ENCODE measurements at places on chromosomes 12 and 14.

- no peaks in the 10 kb centered on the region for H3K27me3 ChIP-seq
- H3K4me3 ChIP-seq = no peak overlapping the region
- H3K27ac ChIP-seq = no peak overlapping the region
- no peaks in the 10 kb centered on the region for H3K36me3 ChIP-seq
These were observed 114.5 kb upstream of the RTL1 start for GRCh38 chr14:101017806-101018560.

- no peak for DNase-seq
- H3K27ac ChIP-seq = no peak overlapping the region
- no peaks in the 10 kb centered on the region for H3K36me3 ChIP-seq
- no peaks in the 10 kb centered on the region for H3K27me3 ChIP-seq
- H3K4me1 ChIP-seq = no peaks in the 10 kb centered on the region
These were observed 1377.5 kb upstream of the FLRT2 start for GRCh38 chr14:84152452-84152851.

GRCh38 chr14:95663226-95663797 is 22.9 kb upstream of the TCL1B start:
- no peaks in the 10 kb centered on the region for H3K4me1 ChIP-seq
- H3K27me3 ChIP-seq = no peaks in the 10 kb centered on the region
- H3K4me3 ChIP-seq = no peak overlapping the region
- H3K36me3 ChIP-seq = no peaks in the 10 kb centered on the region

DNA sequence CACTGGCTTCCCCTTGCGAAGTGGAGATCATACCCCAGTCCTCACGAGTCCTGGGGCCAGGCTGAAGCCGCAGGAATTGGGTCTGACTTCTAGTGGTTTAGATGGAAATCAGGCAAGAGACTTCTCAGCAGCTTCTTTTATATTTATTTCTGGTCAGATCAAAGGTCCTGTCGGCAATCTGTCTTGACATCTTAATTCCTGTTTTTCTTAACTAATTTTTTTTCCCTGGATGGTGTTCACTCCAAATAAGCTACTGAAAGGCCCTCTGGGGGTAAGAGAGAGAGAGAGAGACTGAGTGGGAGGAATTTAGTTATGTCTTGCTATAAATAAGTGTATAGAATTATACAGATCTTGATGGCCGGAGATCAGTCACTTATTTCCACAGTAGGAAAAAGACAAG is 698.7 kb upstream of the TBX3 start:
- H3K27me3 ChIP-seq = no peaks in the 10 kb centered on the region
- H3K4me3 ChIP-seq = no peak overlapping the region
- no peaks in the 10 kb centered on the region for H3K4me1 ChIP-seq
- H3K36me3 ChIP-seq = no peaks in the 10 kb centered on the region
- no peak overlapping the region for H3K27ac ChIP-seq

DNA sequence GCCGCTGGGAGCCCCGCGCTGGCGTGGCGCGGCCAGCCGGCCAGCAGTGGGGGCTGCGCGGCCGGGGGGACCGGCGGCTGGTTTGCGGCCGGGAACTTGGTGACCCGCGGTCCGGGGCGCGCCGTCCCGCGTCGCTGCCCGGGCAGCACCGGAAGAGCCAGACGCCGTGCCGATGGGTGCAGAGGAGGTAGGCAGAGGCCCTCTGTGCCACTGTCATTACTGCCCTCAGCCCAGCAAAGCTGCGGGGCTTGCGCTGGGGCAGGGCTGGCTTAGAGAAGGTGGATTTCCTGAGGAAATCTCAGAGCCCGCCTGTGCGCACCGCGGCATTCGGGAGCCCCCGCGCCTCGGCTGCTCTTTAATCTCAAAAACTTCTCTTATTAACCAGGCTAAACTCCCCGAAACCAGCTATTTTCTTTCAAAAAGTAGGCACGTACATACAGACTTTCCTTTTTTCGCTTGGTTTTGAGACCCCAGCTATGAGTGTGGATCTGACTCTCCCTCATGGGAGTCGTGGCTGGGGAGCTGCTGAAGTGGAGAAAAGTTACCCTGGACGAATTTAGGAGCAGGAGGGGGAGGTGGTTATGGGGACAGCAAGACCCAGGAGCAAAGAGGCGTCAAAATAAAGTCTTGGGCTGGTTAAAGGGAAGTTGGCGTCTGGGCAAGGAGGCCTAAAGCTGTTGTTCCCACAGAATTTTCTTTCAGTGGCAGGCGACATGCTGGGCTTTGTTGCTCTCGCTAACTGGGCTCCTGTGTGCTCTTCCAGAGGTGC is 802 bp downstream of the SUSD6 start:
- H3K36me3 ChIP-seq = no peaks in the 10 kb centered on the region
- H3K4me1 ChIP-seq = peaks cover 57% of the 10 kb centered on the region
- no peaks in the 10 kb centered on the region for H3K27me3 ChIP-seq
- peak overlapping the region; percentile 51 for H3K4me3 ChIP-seq
- peak overlapping the region; percentile 91 for H3K27ac ChIP-seq
- DNase-seq = no peak

DNA sequence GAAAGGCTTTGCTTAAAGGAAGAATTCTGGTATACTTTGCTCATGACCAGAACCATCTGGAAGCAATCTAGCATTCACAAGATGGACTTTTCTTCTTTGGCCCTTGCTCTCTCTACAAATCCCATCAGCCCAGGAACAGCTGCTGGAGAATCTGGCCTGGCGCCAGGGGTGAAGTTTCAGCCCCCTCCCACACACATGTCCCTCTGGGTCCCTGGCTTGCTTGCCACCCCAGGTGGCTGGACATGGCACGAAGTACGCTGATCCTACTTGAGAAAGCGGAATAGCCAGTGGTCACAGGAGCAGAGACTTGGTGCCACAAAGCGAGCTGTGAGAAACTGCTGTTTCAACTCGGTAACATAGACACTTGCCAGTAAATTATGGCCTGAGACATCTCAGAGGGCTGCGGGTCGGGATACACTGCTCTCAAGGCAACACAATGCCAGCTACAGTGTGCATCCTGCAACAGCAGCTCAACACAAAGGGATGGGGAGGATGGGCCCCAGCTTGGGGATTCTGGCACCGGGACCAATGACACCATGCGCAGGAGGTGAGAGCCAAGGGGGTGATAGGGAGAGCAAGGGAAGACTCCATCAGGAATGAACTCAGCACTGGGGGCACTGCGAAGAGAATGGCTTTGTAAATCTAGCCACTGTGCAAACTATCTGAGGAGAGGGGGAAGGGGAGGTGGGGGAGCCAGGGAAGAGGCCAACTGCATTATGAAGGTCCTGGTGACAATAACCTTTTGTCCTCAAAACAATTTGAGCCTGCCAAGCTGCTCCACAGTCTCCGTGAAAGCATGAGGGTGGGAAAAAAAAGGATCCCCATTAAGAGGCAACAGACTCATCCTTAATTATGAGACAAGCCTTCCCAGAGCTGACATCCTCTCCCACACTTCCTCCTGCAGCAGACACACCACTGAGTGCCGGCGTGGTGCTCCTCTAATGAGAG is 219.9 kb downstream of the PPM1H start:
- no peak overlapping the region for H3K4me3 ChIP-seq
- H3K27me3 ChIP-seq = no peaks in the 10 kb centered on the region
- DNase-seq = no peak
- H3K27ac ChIP-seq = peak overlapping the region; percentile 37

- peak overlapping the region; percentile 79 for H3K27ac ChIP-seq
- no peaks in the 10 kb centered on the region for H3K36me3 ChIP-seq
- H3K4me1 ChIP-seq = peaks cover 27% of the 10 kb centered on the region
These were observed 30.1 kb downstream of the NRDE2 start for GRCh38 chr14:90301668-90302090.

DNA sequence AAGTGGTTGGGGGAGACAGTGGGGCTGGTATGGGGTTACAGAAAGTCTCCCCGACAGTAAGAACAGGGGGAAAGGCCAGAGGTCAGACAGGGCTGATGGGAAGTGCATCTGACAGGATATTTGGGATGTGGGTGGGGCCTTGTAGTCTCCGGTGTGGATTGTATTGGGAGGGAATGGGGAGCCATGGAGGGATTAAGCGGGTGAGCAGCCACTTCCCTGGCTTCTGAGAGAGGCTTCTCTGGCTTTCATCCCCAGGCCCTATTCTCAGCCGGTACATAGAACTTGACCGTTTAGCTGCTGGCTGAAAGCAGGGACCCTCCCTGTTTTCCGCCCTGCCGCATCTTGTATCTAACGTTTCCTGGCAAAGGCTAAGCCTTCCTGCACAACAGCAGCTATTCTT is 222.0 kb upstream of the LHX5 start:
- H3K4me1 ChIP-seq = no peaks in the 10 kb centered on the region
- no peaks in the 10 kb centered on the region for H3K36me3 ChIP-seq
- H3K27me3 ChIP-seq = no peaks in the 10 kb centered on the region
- no peak for DNase-seq
- H3K4me3 ChIP-seq = no peak overlapping the region

- H3K4me3 ChIP-seq = peak overlapping the region; percentile 97
- DNase-seq = no peak
- no peaks in the 10 kb centered on the region for H3K27me3 ChIP-seq
- H3K27ac ChIP-seq = peak overlapping the region; percentile 91
- H3K36me3 ChIP-seq = no peaks in the 10 kb centered on the region
- H3K4me1 ChIP-seq = peaks cover 45% of the 10 kb centered on the region
These were observed 573 bp downstream of the ARL6IP4 start for GRCh38 chr12:122981036-122981471.

DNA sequence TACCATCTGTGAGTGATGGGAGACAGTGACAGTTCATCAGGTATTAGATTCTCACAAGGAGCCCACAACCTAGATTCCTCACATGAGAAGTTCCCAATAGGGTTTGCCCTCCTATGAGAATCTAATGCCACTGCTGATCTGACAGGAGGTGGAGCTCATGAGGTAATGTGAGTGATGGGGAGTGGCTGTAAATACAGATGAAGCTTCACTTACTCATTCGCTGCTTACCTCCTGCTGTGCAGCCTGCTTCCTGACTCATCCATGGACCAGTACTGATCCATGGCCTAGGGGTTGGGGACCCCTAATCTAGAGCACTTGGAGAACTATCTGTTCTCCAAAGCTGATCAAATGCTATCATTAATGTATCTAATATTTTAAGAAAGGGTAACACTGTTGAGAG is 17.7 kb downstream of the CLEC2D start:
- H3K27ac ChIP-seq = no peak overlapping the region
- no peak overlapping the region for H3K4me3 ChIP-seq
- H3K36me3 ChIP-seq = no peaks in the 10 kb centered on the region
- no peaks in the 10 kb centered on the region for H3K4me1 ChIP-seq

DNA sequence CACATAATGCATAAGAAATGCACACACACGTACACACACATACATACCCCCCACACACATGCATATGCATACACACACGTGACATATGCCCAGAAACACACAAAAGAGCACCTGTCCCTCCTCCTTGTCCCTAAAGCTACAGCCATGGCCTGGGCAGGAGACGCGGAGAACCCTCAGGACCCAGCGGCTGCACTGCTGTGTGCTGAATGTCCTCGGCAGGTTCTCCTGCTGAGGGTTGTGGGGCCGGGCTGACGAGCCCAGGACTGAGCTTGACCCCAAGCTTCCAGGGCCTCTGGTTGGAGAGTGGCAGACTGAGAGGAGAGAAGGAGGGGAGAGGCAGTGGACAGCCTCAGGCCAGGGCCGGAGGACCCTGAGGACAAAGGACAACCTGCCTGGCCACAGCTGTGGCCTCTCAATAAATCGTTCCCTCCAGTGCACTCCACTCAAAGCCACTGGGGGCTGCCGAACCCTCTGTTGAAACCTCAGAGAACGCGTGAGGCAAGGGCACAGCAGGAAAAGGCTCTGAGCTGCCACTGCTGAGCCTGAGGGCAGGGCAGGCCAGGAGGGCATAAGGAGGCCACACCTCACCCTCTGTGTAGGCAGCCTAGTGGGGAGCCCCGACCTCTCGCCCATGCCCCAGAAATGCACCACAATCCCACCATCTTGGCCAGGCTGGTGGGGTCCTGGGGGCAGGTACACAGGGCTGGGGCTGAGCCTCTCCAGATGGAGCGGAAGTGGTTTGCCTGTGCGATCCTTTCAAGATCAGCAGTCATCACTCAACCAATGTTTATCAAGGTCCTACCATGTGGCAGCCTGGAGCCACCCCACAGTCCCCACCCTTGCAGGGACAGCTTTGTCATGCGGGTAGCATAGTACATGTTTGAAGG is 3.1 kb downstream of the CACNA2D4 start:
- H3K4me3 ChIP-seq = no peak overlapping the region
- H3K27ac ChIP-seq = no peak overlapping the region
- peaks cover 23% of the 10 kb centered on the region for H3K4me1 ChIP-seq
- no peaks in the 10 kb centered on the region for H3K27me3 ChIP-seq
- no peaks in the 10 kb centered on the region for H3K36me3 ChIP-seq

- DNase-seq = no peak
- no peaks in the 10 kb centered on the region for H3K27me3 ChIP-seq
- no peak overlapping the region for H3K27ac ChIP-seq
- H3K36me3 ChIP-seq = no peaks in the 10 kb centered on the region
These were observed 14.3 kb downstream of the CHGA start for GRCh38 chr14:92937051-92937937.

- no peaks in the 10 kb centered on the region for H3K36me3 ChIP-seq
- H3K27me3 ChIP-seq = no peaks in the 10 kb centered on the region
- no peak overlapping the region for H3K4me3 ChIP-seq
- DNase-seq = no peak
- no peaks in the 10 kb centered on the region for H3K4me1 ChIP-seq
These were observed 92.8 kb downstream of the FRMD6 start for GRCh38 chr14:51744372-51745130.

- no peak overlapping the region for H3K4me3 ChIP-seq
- no peaks in the 10 kb centered on the region for H3K36me3 ChIP-seq
- no peak for DNase-seq
- no peaks in the 10 kb centered on the region for H3K4me1 ChIP-seq
- no peak overlapping the region for H3K27ac ChIP-seq
- H3K27me3 ChIP-seq = no peaks in the 10 kb centered on the region
These were observed 61.5 kb downstream of the CMKLR1 start for GRCh38 chr12:108277613-108278012.

DNA sequence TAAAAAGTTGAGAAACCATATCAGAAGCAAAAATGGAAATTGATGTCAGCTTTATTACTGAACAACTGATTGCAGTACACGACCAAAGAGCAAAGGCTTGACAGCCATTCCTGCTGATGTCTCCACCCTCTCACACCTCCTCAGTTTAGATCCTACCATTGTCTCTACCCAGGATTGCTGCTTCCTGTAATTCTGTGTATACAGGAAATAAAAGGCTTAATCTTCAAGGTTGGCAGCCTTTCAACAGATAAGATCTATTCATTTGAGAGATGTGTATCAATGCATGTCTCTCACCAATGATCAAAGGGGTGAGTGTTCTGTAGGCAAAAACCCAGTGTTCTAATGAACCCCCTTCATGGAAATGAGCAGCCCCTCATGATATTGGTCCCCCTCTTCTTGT is 27.0 kb downstream of the SLCO1C1 start:
- no peak overlapping the region for H3K4me3 ChIP-seq
- no peaks in the 10 kb centered on the region for H3K4me1 ChIP-seq
- H3K27me3 ChIP-seq = no peaks in the 10 kb centered on the region
- H3K27ac ChIP-seq = no peak overlapping the region

- no peaks in the 10 kb centered on the region for H3K4me1 ChIP-seq
- no peaks in the 10 kb centered on the region for H3K27me3 ChIP-seq
- no peak for DNase-seq
These were observed 24.5 kb downstream of the FIGNL2 start for GRCh38 chr12:51823875-51824565.

GRCh38 chr12:107318806-107319532 is 225.6 kb upstream of the CRY1 start:
- peaks cover 11% of the 10 kb centered on the region for H3K4me1 ChIP-seq
- H3K27ac ChIP-seq = no peak overlapping the region
- no peaks in the 10 kb centered on the region for H3K36me3 ChIP-seq
- peaks cover 54% of the 10 kb centered on the region for H3K27me3 ChIP-seq
- DNase-seq = no peak

Data from gastrocnemius medialis (tissue), 4 donors.